ENCODE measurements at places on chromosomes 1 and 21.

GRCh38 chr1:83818916-83819315, 180.0 kb downstream of the TTLL7 start:
- no peak for DNase-seq

DNA sequence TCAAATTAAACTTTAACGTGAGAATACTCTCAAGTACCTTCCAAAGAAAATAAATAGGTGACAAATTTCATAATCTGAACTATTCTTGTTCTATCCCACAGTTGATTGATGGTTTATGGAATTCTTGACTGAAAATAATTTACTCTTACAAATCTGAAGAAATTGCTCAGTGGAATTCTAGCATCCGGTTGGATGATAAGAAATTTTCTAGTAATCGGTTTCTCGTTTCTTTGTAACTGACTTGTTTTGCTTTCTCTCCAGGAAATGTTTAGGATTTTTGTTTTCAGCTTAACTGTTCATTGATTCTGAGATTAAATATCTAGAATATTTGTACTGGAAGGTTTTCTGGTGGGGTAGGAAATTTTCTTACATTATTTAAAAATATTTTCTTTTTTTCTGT, 558.9 kb upstream of the ADAMTS5 start:
- DNase-seq: no peak

- no peak for DNase-seq
Measured at GRCh38 chr1:23701996-23702395, 10.4 kb downstream of the RPL11 start.

- no peak for DNase-seq
Measured at GRCh38 chr1:71666609-71667008, 585.8 kb upstream of the ZRANB2 start.

DNA sequence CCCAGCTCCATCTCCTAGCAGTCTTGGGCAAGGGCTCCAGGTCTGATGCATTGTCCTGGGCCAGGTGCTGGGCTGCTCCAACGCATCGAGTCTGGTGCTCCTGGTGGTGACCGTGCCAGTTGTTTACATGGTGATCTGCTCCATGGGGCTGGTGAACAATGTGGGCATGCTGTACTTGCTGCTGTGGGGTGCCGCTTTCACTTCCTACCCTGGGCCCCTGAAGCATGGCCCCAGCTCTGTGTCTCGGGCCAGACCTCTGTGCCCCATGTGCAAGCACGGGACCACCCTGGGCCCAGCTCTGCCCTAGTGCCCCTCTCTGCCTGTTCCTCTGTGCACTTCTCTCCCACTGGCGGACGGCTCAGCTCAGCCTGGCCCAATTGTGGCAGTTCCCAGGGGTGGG, 119.4 kb downstream of the MAST2 start:
- DNase-seq: no peak

DNA sequence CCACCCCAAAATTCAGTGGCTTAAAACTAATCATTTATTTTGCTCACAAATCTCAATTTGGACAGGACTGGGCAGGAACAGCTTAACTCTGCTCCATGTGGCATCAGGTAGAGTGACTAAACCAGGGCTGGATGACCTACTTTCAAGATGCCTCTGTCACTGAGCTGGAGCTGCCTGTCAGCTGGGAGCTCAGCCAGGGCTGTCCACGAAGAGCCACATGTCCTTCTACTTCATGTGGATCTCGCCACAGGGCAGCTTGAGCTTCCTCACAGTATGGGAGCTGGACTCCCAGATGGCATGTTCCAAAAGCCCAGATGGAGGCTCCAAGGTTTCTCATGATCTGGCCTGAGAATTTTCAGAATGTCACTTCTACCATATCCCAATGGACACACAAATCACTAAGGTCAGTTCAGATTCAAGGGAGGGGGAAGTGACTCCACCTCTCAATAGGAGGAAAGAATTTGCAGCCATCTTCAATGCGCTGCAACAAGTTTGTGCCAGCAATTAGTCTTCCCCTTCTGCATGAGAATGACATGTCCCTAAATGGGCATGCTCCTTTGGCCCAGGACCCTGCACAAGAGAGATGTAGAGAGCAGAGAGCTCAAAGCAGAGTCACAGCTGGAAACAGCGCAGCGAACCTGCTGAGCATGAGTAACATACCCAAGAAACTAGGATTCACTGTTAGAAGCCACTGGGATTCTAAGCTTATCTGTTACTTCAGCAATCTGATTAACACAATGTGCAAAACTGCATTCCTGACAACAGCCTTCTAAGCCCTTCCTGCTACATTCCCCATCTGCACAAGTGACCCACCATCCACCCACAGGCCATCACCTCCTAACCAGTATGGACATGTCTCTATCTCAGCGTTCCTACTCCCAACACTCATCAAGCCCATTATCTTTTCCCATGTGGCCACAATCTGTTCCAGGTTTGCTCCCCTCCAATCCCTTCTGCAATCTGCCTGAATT, 17.0 kb downstream of the HLCS start:
- DNase-seq: no peak

DNA sequence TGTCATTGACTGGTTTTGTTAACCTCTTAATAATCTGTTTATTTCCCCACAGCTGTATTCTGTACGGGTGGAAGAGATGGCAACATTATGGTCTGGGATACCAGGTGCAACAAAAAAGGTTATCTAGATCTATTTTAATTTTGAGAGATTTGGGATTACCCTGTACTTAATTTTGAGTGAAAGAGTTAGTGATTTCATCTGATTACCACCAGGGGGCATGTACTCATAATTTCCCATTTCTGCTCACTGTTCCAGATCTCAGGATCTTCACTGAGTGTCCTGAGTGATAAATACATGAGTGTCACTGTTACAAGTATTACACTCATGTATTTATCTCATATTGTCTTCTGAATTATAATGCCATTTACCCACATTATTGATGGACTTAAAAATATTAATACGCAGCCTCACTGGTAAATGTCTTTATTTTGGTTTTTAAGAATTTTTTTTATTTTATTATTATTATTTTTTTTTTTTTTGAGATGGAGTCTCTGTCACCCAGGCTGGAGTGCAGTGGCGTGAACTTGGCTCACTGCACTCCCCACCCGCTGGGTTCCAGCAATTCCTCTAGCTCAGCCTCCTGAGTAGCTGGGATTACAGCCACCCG, 27.4 kb downstream of the DTL start:
- DNase-seq: no peak

GRCh38 chr1:156191292-156191964, 2.5 kb upstream of the SLC25A44 start:
- DNase-seq: no peak

- no peak for DNase-seq
Measured at GRCh38 chr21:41511858-41512257, 3.9 kb upstream of the TMPRSS2 start.

- no peak for DNase-seq
Measured at GRCh38 chr21:46329796-46330195, 5.8 kb downstream of the PCNT start.

GRCh38 chr1:116671912-116672311, 4.4 kb upstream of the IGSF3 start:
- no peak for DNase-seq

DNA sequence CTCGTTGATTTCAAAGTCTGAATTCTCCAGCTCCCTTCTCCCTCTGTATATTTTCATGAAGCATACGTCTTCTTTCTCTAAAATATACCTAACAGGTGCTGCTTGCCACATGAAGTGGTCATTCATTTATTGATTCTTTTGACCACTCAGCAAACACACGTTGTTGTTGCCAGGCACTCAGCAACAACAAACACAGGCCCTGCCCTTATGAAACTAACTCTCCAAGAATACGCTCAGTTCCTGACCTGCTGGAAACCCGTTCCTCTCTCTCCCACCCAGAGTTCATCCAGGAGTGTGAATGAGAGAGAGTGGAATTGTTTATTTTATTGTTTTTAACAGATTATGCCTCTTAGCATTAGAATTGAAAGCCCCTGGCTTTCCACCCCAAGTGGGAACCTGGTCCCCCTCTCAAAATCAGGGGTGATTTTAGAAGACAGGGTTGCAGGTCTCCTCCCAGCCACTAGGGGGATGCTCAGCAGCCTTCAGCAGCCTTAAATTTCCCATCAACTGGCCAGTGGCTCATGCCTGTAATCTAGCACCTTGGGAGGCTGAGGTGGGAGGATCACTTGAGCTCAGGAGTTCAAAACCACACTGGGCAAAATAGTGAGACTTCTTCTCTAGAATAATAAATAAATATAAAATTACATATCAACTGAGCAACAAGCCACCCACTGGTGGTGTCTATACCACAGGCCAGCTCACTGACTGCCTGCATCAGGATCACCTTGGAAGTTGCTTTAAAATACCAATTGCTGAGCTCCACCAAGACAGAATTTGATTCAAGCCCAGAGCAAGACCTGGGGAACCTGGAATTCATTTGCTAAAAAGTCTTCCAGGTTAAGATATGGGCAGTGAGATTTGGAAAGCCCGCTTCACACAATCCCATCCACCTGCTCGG, 181.0 kb upstream of the KLHDC7A start:
- no peak for DNase-seq

- DNase-seq: no peak
Measured at GRCh38 chr1:175363031-175363430, 170.5 kb upstream of the KIAA0040 start.

DNA sequence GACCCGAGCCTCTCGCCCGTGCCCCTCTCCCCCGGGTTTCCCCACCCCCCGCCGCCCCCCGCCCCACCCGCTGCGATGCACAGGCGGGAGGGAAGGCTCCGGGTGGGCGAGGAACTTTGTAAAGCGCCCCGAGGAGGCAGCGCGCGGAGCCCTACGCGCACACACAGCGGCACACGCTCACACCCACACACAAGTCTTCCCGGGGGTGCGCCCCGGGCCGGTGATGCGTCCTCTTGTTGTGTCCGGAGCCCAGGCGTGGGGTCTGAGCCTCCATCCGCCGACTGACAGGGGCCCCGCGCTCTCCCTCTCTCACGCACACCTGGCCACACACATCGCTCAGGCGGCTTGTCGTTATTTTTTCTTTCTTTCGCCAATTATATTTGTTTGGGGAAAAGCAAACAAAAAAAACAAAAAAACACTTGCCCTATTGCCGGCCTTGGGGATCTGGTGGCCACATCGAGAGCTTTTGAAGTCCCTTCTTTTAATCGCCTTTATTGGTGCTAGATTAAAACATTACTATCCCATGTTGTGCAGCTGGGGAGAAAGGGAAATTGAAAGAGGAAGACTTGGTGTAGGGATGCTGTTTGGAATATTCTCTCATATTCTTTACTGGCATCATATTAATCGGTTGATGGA, 770 bp downstream of the NTNG1 start:
- DNase-seq: no peak

GRCh38 chr1:220099826-220100225, 5.9 kb downstream of the IARS2 start:
- no peak for DNase-seq

GRCh38 chr21:30126576-30126975, 40.0 kb downstream of the CLDN17 start:
- no peak for DNase-seq

DNA sequence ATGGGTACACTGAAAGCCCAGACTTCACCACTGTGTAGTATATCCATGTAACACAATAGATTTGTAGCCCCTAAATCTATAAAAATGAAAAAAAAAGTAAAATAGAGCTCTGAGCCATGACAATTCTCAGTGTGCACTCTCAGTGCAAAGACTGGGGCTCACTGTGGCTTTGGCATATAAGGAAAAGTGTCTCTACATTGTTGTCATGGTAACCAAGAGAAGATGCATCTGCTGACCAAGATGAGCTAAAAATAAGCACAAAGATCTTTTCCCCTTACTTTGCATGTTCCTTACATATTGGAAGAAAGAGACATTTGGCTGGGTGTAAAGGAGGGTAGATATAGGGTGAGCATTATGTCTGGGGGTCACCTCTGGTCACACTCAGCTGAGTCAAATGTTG, 12.0 kb downstream of the PGLYRP4 start:
- DNase-seq: no peak

GRCh38 chr1:27487966-27488884, 1.7 kb downstream of the WASF2 start:
- no peak for DNase-seq

DNA sequence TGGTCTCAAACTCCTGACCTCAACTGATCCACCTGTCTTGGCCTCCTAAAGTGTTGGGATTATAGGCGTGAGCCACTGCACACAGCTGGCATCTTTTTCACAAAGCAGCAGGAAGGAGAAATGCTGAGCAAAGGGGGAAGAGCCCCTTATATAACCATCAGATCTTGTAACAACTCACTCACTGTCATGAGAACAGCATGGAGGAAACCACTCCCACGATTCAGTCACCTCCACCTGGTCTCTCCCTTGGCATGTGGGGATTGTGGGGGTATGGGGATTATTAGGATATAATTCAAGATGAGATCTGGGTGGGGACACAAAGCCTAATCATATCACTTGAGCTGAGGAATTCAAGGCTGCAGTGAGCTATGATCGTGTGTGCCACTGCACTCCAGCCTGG, 3.0 kb upstream of the MFSD2A start:
- DNase-seq: no peak

DNA sequence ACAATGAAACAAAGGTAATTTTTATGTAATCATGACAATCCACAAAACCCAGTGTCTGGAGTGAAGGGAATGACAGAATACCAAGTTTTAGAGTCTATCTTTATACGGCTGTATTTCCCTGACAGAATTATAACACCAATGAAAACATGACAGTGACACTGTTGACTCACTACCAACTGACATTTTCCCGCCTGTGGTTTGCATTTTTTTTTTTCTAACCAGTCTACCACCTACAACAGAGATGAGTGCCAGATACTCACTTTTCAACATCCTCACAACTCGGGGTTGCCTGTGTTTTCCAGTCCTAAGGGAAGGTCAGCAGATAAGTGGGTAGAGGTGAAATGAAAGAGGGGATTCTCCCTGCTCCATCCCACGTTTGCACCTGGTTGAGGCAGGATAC, 118.9 kb downstream of the KCNJ6 start:
- no peak for DNase-seq

DNA sequence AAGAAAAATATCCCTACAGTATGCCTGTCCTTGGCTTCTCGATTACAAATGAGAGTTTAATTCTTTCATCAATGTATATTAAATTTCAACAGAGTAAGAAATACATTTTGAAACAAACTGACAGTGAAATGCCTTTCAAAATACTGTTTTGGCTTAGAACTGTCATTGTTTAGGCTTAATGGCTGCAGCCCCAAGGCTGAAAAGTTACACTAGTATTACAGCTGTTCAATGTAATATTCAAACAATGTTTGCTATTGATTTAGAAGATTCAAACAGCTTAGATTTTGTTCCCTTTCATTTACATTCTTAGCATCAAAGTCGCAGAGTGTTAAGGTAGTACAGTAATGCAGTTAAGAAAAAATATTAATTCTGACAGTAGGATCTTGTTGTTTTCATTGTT, 882.9 kb upstream of the ADGRL2 start:
- no peak for DNase-seq

GRCh38 chr1:54325703-54326461, 80.3 kb downstream of the SSBP3 start:
- DNase-seq: no peak

DNA sequence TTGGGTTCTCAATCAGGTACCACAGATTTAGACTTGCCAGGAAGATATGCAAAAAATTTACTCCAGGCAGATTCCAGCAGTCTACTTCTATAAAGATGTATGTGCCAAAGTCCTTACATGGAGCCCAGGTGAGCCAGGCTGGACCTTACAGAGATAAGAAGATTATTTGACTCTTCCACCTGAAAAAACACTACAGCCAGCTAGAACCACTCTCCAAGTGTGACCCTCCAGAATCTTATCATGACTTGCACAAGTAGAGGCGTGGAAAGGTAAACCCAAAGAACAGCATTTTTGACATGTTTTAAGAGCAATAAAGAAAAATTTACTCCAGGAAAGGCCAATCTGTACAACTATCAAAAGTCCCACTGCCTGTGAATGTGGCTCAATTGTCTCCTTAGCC, 146.8 kb upstream of the DPT start:
- no peak for DNase-seq

- no peak for DNase-seq
Measured at GRCh38 chr21:25313829-25314228, 293.5 kb downstream of the MRPL39 start.

GRCh38 chr1:208349694-208350330, 105.6 kb upstream of the PLXNA2 start:
- DNase-seq: no peak

All from stimulated activated CD8-positive, alpha-beta memory T cell treated with anti-CD3 and anti-CD28 coated beads, Interleukin-7, amount 100 ng/mL, for 1 hour (primary cell).